T-helper 2 cell (primary cell): ENCODE measurements at places on chromosomes 5 and 9.

DNA sequence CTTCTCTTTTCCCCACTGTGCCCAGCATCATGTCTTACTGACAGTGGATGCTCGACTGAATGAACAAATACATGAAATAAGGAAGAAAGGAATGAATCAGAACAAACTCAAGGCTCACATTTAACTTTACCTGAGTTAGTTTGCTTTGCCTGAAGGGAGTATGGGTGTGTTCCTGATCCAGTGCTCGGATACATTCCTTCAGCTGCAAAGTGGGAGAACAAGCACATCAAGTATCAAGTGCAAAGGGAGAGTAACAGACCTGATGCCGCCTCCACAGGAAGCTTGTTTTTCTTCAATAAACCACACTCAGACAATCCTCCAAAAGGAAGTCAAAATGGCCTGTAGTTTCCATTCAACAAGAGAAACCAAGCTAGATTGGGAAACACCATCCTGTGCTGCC is 66.1 kb downstream of the KIF24 start:
- no peak for DNase-seq

DNA sequence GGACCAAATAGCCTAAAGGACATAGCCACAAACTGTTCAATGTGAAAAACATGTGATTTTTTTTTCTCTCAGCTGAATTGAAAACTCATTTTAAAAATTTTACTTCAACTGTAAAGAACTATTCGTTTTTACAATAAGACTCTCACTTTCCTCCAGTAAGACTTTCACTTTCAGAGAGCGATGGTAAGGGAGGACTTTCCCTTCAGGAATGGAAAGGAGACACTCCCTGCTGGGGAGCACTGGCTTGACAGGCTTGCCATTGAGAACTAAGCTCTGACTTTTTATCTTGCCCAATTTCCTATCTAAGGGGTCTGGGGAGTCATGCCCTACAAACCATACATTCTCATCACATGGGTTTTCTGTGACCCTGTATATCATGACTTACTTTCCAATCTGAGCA is 186.7 kb downstream of the CFAP90 start:
- no peak for DNase-seq

GRCh38 chr5:92353107-92354030 is 970.3 kb upstream of the ARRDC3 start:
- no peak for DNase-seq

- DNase-seq: no peak
Observed at GRCh38 chr9:92191801-92192200, 76.6 kb upstream of the SPTLC1 start.

GRCh38 chr5:158175934-158176481 is 317.1 kb upstream of the CLINT1 start:
- DNase-seq: no peak

DNA sequence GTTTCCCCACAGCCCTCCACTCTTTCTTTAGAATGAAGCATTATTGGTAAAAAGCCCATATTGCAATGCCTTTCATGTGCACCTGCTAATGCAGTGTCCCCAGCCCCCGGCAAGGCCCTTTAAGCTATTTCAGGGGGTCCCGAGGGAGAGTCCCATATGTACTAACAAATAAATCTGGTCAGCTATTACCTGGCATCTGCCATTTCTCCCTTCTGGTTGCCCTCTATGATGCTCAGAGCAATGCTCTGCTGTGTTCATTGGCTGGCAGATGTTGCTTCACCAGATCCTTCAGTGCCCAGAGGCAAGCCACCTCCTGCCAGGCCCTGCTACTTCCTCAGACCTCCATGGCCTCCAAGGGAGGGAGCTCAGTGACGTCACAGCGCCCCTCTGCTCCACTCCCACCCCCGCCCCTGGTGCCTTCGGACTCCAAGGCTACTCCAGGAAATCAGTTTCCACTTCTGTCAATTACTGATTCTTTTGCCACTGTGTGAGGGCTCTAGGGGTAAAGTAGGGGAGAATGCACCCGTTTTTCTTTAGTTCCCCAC is 201.1 kb upstream of the GLRA1 start:
- DNase-seq: no peak

GRCh38 chr9:4084435-4084818 is 215.4 kb downstream of the GLIS3 start:
- DNase-seq: no peak

DNA sequence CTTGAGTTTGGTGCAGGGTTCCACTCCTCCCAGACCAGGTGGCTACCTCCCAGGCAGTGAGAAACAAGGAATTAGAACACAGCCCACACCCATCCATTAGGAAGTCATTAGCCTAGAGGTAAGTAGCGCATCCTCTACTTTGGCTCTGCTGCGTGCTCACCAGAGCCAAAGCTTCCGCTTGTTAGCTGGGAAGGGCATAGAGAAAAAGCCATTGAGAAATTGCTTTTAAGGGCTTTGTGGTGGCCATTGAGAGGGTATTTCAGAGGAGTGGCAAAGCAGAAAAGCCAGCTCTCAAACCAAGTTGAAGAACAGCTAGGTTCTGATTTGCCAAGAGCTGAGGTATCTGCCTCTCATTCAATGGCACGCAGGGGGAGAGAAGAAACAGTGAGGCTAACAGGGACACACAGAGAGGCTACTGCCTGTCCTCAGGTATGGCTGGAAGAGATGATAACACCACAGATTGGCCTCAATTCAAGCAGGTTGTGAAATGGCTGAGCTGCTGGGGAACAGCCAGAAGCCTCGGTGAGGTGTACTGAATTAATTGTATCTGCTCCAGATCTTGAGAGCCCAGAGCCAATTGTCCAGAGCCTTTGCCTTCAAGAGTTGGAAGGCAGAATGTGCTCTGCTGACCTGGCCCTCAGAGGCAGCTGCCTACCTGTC is 119.4 kb downstream of the NTRK2 start:
- no peak for DNase-seq

DNA sequence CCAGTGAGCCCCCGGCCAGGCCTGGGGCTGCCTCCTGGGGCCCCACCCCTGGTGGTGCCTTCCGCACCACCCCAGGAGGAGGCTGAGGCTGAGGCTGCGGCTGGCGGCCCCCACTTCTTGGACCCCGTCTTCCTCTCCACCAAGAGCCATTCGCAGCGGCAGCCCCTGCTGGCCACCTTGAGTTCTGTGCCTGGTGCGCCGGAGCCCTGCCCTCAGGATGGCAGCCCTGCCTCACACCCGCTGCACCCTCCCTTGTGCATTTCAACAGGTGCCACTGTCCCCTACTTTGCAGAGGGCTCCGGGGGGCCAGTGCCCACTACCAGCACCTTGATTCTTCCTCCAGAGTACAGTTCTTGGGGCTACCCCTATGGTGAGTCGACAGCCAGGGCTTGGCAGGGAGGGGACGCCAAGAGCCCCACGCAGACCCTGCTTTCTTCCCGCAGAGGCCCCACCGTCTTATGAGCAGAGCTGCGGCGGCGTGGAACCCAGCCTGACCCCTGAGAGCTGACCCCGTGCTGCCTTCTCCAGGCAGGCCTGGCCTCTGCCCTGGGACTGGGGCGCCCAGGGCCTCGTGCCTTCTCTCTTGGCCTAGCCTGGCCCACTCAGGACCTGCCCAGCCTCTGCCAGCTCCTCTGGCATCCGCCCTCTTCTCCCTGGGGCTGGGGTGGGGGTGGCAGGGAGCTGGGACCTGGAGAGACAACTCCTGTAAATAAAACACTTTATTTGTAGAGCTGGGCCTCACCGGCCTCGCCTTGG is 4.0 kb upstream of the EHMT1 start:
- no peak for DNase-seq

DNA sequence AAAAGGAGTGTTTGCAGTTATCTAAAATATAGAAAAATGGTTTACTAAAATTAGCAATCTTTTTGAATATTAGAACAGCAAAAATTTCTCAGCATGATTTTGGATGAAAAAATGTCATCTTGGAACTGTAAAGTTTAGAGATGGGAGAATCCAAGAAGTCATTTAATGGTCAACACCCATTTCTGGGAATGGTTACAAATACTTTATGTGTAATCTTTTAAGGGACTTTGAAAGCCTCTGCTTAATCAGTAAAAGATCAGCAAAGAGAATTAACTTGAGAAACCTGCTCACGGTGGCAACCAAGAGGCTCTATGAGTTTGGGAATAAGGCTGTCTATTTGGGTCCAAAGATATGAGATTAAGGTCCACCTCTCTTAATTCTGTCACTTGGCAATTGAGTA is 13.0 kb downstream of the C1QTNF3 start:
- DNase-seq: no peak
